Endothelial cell of umbilical vein (primary cell): ENCODE measurements at places on chromosomes 2 and 18. TPM values are rescaled to one million over a fixed set of nuclear protein-coding genes. Genes with fewer than 3 reads are reported as not detected.

DNA sequence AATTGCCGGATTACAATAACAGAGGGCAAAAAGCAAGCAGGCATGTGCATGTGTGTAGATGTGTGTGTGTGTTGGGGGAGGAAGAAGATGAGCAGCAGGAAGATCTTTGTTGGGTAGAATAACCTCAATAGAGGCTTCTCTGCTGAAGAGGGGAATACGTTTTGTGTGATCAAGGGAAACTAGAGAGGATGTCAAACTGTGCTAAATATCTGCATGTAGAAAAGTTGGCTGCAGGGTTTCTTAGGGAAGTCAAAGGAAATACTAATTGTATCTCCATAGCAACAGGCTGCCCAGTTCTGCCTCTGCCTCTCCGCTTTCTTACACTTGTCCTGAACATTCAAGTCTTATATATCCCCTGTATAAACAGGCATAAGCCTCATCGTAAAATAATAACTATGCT is 190.1 kb upstream of the RND3 start:
- H3K4me3 ChIP-seq, result no peak overlapping the region
- peak; percentile 33 for DNase-seq
- no peaks in the 10 kb centered on the region for H3K27me3 ChIP-seq
- H3K36me3 ChIP-seq, result no peaks in the 10 kb centered on the region
- peaks cover 4% of the 10 kb centered on the region for H3K4me1 ChIP-seq

DNA sequence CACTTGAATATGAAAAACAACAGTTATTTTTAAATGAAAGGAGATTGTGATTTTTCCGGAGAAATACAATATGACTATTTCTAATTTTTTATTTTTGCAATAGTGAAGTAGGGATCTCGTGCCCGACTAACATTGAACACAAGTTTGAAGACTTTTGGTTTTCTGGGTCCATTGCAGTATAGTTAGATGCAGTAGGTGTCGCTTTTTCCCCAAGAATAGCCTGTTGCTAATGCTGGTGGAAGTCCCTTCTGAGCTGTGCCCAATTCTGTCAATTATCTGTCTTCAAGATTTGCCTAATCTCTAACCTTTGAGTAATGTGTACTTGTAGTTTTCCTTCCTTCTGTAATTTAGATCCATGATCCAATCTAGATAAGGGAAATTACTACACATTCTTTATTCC is 36.5 kb downstream of the SEMA4F start:
- no peak overlapping the region for H3K27ac ChIP-seq
- DNase-seq, result peak; percentile 68
- H3K36me3 ChIP-seq, result no peaks in the 10 kb centered on the region
- H3K4me1 ChIP-seq, result no peaks in the 10 kb centered on the region
- peaks cover 22% of the 10 kb centered on the region for H3K27me3 ChIP-seq

DNA sequence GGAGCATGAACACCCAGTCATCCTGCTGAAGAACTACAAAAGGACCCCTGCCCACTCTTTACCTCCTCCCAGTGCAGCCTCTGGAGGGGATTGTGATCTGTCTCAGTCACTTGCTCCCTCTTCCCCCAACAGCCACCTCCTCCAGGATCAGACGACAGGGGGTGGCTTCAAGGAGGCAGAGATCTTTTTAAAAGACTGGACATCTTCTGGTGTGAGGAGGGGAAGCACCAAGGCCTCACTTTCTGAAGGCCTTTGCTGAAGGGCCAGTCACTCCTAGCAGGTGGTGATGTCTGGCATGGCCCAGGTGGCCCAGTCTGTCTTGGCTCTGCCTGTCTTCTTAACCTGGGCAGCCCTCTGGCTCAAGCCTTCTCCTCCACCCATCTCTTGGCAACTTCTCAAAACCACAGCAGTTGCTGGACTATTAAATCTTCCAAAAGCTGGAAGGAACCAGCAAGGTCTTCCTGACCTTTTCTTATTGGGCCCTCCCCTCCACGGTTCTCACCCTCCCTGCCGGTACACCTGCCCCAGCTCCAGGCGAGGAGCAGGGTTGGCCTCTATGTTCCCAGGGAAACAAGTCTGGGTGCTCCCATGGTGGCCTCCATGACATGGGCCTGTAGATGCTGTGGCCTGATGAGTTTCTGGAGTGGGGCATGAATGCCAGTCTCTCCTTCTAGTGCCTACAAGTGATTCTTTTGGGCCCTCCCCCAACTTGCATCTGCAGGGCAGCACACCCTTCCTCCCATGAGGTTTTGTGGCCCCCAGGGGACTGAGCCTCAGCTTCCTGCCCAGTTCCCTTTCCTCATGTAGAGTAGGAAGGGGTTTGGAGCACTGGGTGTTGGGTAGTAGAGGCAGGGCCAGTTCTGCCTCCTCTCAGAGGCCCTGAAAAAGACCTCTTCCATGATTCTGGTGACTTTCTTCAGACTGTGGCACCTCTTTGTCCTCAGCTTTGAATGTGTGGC is 5.0 kb upstream of the ATP6V1B1 start:
- no peak for DNase-seq
- no peaks in the 10 kb centered on the region for H3K4me1 ChIP-seq
- H3K4me3 ChIP-seq, result no peak overlapping the region
- H3K36me3 ChIP-seq, result no peaks in the 10 kb centered on the region
- H3K27me3 ChIP-seq, result peaks cover 11% of the 10 kb centered on the region

IL36RN gene
- total RNA-seq, result not detected in 2 replicates

DNA sequence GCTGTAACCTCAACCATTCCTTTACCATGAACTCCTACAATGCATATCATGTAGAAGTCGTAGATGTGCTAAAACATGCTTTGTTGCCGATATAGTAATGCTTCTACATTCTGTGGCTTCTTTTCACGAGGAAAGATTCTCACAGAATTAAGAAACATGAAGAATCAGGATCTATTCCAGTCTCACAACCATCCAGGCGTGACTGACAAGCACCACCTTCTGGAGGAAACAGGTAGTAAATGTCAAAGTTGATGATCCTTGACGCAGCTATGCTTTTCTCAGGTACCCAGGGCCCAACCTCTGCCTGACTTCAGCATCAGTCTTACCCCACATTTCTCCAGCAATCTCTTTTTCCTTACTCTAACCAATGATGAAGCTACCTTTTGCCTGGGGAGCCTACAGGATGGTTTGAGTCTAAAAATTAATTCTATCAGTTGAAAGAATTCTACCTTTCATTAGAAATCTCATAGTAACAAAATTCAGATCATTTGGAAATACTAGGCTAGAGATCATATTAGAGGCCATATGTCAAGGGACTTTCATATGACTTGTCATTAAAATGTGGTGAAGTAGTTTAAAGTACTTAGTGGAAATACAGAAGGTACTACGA is 123.3 kb upstream of the RND3 start:
- peak; percentile 45 for DNase-seq
- no peak overlapping the region for H3K27ac ChIP-seq
- H3K4me1 ChIP-seq, result peaks cover 8% of the 10 kb centered on the region
- H3K27me3 ChIP-seq, result no peaks in the 10 kb centered on the region
